Stimulated activated CD4-positive, alpha-beta T cell treated with anti-CD3 and anti-CD28 coated beads, TNF-alpha, amount 100 ng/mL, for 24 hours (primary cell): ENCODE measurements at places on chromosomes 7 and 10.

GRCh38 chr7:140512317-140513000 lies 33.2 kb upstream of the MKRN1 start:
- no peak for DNase-seq

GRCh38 chr10:5095687-5096086 lies 1.5 kb downstream of the AKR1C3 start:
- DNase-seq, result no peak

- DNase-seq, result no peak
These were observed 44.3 kb upstream of the ZC3HAV1 start for GRCh38 chr7:139153832-139154231.

- no peak for DNase-seq
These were observed 33.8 kb downstream of the STK32C start for GRCh38 chr10:132273966-132274365.

DNA sequence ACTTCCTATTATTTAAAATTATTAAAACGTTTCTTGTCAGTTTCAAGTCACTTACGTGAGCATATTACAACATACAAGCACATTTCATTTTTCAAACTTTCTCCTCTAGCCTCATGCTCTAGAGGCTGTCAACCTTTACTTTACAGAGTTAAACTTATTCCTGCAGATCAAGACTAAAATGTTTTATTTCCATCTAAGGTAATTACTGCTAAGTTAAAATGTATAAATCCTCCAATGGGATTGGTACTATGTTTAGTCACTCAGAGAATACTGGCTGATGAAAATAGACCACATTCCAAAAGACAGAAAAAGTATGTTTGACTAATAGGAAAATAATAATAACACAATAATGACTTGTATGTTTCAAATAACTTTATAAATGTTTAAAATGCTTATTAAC lies 8.4 kb upstream of the TRDMT1 start:
- DNase-seq, result no peak

- no peak for DNase-seq
These were observed 250.7 kb upstream of the MYO3A start for GRCh38 chr10:25683344-25683743.

- no peak for DNase-seq
These were observed 370 bp downstream of the TMEM60 start for GRCh38 chr7:77797734-77798393.

DNA sequence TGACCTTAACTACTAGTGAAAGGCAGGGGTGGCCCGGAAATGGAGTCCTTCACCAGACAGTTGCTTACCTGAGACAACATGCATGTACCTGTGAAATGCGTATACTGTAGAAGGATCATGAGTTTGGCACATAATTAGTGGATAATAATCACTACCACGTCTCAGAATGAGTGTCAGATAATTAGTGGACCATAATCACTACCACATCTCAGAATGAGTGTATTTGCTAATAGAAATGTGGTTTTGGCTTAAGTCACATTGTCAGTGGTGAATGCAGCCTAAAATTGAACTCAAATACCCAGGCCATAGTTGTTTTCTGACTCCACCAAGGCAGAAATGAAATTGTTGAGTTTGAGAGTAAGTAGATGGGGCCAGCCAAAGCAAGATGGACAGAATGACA lies 468.3 kb upstream of the GALNT17 start:
- no peak for DNase-seq

DNA sequence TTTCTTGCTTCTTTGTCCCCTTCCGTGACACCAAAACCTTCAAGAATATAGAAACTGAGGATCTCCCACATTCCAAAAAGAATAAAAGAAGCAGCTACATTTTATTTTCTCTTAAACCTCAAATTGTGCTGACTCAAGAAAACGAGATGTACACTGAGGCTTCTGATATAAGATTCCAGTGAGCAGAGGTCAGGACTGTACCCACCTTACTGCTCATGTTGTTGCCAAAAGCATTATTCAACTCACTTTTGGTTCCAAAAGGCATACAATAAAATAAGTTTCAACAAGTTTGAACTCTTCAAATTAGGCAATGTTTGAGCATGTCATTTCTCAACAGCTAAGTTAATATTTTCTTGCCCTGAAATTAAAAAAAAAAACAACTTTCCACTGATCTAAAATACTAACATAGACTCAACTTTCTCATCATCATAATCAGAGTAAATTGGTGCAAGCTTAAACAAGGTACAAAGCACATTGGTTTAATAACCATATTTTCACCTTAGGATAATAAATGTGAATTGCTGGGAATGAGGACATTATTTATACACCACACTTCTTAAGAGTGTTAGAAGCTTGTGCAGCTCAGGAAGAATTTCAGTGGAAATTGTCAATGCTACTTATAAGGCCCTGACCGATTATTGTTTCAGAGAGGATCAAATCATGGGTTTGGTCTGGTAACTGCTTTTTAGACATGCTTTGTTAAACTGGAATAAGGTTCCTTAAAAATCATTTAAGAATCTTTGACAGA lies 629.0 kb upstream of the IGFBP3 start:
- no peak for DNase-seq

GRCh38 chr7:29377718-29378117 lies 183.1 kb downstream of the CHN2 start:
- no peak for DNase-seq

DNA sequence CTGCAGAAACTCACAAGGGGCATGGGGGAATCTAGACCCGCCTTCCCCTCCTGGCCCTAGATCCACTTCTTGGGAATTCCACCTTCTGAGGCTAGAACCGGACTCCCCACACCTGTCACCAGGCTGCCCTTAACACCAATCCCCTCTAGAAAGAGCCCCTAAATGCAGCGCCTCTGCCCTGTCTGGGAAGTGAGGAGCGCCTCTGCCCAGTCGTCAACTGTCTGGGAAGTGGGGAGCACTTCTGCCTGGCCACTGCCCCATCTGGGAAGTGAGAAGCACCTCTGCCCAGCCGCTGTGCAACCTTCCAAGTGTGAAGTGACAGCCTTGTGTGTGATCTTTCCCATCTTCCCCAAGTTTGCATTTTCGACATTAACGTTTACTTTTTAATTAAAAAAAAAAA lies 8.8 kb downstream of the RCC1L start:
- no peak for DNase-seq

- no peak for DNase-seq
These were observed 49.6 kb downstream of the KAT6B start for GRCh38 chr10:74875966-74876365.

- DNase-seq, result no peak
These were observed 9.0 kb downstream of the TMEM243 start for GRCh38 chr7:87210506-87210905.

- no peak for DNase-seq
These were observed 266.2 kb downstream of the HTR7 start for GRCh38 chr10:90591629-90592028.

- DNase-seq, result no peak
These were observed 243.7 kb upstream of the BMPER start for GRCh38 chr7:33661430-33662160.

GRCh38 chr10:126391192-126391885 lies 3.1 kb upstream of the ADAM12 start:
- DNase-seq, result no peak

- no peak for DNase-seq
These were observed 1.5 kb downstream of the GIMAP8 start for GRCh38 chr7:150451833-150452461.

- no peak for DNase-seq
These were observed 15.5 kb upstream of the CNOT4 start for GRCh38 chr7:135525426-135525825.

DNA sequence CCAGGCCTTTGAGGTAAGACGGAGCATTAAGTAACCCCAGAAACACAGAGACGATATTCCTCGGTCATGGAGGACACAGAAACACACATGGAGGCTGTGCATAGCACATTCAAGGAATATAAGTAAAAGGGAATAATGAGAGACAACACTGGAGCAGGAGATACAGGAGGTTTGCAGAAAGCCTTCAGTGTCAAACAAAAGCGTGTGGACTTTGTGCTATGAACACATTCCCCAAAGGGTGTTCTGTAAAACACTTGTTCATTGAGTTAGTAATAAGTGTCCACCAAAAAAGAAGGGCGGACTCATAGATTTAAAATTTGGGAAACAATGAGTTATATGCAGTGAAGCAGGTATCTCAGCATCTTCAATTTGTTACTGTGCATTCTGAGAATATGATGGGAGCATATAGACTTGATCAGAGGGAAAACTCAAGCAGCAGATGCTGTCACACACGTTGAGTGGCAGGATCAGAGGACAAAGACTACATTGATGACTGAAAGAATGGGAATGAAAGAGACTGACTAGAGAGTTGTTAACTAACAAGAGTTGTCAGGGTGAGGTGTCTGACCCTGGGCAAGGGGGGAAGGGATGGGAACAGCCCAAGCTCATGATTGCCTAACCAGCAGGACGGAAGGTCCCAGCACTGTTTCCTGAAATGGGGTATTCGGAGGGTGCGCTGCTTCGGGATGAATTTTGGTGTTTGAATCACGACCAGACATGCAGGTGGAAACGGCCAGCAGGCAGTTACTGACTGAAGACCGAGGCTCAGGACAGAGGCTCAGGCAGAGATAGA lies 85.2 kb upstream of the VIPR2 start:
- DNase-seq, result no peak

GRCh38 chr10:103451091-103451813 lies 918 bp downstream of the CALHM2 start:
- no peak for DNase-seq

GRCh38 chr7:44944821-44945220 lies 34.0 kb downstream of the MYO1G start:
- no peak for DNase-seq

- no peak for DNase-seq
These were observed 251.7 kb downstream of the KLF6 start for GRCh38 chr10:3533296-3533695.

- no peak for DNase-seq
These were observed 75.3 kb upstream of the GDF10 start for GRCh38 chr10:47224546-47225218.

- DNase-seq, result no peak
These were observed 533.4 kb upstream of the SEMA3D start for GRCh38 chr7:85719981-85720953.

GRCh38 chr10:3825244-3825643 lies 40.2 kb upstream of the KLF6 start:
- DNase-seq, result no peak

DNA sequence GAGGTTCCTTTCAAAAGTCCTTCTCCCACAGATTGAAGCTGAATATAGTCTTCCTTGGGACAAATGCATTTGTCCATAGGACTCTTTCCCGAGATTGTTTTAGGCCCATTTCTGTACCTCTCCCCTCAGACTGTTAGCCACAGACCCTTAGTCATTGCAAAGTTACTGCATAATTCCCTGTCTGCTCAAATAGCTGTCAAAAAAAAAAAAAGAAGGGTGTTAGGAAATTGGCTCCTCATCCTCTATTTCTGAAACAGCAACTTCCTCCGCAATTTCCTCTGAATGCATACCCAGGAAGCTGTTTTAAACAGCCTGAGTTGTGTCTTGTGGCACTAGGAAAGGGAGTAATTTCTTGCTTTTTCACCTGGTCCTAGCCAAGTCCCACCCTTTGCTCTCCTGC lies 5.4 kb downstream of the LRRC4 start:
- DNase-seq, result no peak

DNA sequence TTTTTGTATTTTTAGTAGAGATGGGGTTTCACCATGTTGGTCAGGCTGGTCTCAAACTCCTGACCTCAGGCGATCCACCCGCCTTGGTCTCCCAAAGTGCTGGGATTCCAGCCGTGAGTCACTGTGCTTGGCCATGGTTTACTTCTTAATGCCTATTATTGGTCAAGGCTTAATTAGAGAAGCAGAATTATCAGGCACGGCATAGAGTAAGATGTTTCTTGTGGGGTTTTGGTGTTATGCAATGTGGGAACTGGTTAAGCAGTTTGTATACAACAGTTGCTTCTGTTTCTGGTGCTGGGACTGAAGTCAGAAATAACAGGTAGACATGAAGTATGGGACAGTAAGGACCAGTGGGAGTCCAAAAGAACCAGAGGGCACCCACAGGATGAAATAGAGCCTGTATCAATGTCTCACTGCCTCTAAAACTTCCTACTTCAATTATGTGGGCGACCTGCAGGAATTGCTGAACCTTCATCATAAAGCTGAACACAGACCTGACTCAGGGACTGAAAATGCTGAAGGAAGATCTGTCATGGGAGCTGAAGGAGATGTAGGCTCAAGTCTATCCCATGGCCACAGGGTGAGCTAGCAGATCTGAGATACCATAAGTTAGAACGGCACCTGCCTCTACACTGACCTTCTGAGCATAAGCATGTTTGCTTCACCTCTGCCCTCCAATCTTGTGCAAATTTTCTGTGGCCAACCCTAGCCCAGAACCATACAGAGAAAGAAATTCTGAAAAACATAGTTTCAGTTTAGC lies 38.3 kb upstream of the VCL start:
- no peak for DNase-seq

- DNase-seq, result no peak
These were observed 95.0 kb downstream of the FRMD4A start for GRCh38 chr10:14235566-14236195.

GRCh38 chr7:105084581-105084980 lies 70.6 kb downstream of the KMT2E start:
- no peak for DNase-seq

GRCh38 chr7:139066315-139066714 lies 30.5 kb upstream of the ZC3HAV1L start:
- DNase-seq, result no peak

- DNase-seq, result no peak
These were observed 44.7 kb upstream of the ZMIZ2 start for GRCh38 chr7:44703921-44704320.

DNA sequence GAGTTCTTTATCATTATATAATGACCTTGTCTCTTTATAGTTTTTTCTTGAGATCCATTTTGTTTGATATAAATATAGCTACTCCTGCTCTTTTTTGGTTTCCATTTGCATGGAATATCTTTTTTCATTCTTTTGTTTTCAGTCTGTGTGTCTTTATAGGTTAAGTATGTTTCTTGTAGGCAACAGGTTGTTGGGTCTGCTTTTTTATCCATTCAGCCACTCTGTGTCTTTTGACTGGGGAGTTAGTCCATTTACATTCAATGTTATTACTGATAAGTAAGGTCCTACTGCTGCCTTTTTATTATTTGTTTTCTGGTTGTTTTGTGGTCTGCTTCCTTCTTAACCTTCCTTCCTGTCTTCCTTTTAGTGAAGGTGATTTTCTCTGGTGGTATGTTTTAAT lies 21.1 kb downstream of the GALNT11 start:
- DNase-seq, result no peak

DNA sequence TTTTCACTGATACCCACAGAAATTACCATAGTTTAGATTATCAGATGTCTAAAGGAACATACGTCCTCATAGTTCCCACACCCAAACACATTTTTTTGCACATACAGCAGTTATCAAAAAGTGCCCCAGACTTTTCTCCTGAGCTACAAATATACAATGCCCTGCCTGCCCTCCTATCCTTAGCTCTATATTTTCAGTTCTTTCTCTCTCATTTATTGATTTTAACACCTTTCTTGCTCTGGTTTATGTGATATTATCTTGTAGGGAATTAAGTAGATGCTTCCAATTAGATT lies 25.1 kb upstream of the SGMS1 start:
- DNase-seq, result no peak

DNA sequence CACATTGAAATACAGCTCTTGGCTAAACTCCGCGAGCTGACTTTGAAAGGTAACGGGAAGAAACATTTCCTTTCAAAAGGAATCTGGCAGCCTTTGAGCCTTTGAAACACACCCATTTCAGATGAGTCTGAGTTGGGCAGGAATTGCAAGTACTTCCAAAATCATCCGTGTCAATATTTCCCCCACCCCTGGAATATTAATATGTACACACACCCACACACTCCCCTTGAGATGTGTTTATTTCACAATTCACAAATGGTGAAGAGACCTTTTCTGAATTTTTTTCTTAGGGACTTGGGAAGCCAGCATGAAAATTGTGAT lies 438.7 kb upstream of the NRP1 start:
- no peak for DNase-seq

GRCh38 chr10:43573250-43574000 lies 991 bp downstream of the ZNF239 start:
- DNase-seq, result no peak
